ENCODE measurements at places on chromosomes 2 and 18. TPM values are rescaled to one million over a fixed set of nuclear protein-coding genes. Genes with fewer than 3 reads are reported as not detected.

DNA sequence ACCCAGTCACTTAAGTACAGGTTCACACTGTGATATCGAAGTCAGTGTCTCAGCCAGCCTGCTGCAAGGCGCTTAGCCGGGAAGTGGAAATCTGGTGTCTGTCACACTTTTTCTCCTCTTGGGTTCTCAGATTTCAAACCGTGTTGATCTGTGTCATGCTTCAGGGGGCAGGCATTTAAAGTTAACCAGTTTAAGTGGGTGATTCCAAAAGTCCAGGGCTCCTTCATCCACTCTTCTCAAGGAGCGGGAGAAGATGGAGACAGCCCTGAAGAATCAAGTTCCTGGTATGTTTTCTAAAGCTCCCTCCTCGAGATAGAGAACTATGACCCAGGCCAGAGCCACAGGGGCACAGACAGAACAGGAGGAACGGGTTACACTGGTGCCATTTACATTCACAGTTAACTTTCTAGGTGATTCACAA lies 331.7 kb downstream of the GBX2 start:
- DNase-seq, result no peak

DNA sequence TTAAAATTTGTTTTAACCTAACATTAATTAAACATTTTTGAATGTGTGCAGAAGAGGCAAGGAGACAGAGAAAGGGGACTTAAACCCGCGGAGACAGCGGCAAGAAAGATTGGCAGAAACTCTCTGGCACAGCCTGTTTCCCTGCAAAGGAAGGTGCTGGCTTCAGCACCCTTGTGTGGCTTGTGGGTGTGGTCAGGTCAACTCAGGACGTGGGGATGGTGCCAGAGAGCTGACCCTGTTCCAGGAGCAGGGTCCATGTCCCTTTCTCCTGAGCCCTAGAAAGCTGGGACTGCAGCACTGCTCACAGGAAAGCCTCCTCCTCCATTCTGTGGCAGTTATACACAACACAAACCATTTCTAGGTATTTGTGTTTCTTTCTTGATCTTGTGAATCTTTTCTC lies 176.2 kb upstream of the ST6GAL2 start:
- DNase-seq, result no peak

DNA sequence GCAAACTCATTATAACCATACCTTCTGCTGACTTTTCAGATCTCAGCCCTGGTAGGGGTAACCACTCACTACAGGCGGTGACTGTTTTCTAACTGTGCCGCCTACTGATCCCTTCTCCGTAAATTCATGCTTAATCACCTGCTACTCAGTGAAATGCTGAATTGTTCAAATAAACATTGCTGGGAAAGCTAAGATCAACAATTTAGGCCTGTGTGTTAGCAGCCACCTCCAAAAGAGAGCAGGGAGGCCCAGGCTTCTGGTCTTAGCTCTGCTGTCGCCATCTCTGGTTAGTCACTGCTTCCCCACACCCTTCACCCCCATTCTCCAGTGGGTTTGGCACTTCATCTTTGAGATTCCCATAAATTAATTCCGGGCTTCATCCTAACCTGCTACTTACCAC lies 21.8 kb upstream of the NT5C1B start:
- DNase-seq, result no peak

The CD28 gene
- 0.45 TPM for total RNA-seq

The TACR1 gene
- not detected for total RNA-seq
